ENCODE measurements at places on chromosomes 3 and 15.
A peak's percentile ranks its signal among the peaks of the same experiment; 100 is the strongest.

DNA sequence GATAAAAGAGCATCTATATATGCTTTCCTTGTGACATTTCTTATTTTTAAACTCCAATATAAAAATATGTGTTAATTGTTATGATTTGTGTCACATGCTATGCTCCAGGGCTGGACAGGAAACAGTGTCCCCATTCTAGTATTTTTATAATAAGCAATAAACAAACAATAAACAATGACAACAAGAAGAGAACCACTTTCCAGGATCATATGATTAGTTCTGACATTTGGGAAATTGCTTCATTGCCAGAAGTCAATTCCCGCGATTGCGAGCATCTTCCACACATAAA lies 260.9 kb downstream of the FHIT start:
- no peak for DNase-seq

GRCh38 chr3:131485119-131485518 lies 17.7 kb downstream of the MRPL3 start:
- DNase-seq = no peak

DNA sequence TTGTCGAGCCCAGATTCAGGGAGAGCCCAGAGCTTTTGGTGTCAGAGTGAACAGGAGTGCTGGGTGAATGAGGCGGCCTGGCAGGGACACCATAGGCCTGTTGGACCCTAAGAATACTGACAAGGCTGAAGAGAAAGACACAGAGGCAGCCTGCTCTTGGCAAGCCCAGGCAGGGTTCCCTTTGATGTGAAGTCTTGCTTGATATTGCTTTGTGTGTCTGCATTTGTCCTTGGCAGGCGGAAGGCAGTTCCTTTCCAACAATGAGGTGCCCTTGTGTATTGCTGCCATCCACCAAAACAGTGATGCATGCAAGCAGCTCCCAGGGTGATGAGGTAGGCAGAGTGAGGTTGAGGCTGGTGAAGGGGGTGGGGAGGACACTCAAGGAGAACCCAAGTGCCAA lies 152.7 kb upstream of the TSC22D2 start:
- DNase-seq = no peak

- no peak for DNase-seq
These were observed 8.3 kb downstream of the BDH1 start for GRCh38 chr3:197547306-197548011.

DNA sequence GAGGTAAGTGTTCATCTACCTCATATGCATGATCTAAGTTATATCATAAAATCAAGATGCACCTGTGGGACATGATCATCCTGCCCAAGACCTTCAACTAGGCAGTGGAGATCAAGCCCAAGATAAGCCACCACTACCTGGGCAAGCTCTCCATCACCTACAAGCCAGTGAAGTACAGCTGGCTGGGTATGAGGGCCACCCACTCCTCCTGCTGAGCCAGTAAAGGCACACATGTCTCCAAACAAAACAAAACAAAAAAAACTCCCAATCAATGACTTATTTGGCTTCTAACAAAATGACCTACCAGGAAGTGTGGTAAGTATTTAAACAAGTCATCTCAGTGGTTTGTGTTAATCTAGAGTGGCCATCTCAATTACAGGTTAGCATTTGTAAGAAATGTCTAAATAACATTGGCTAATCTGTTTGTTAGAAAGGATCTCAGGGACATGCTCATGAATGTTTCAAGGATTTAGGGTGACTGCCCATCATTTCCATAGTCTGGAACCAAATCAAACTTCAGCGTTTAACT lies 3.1 kb downstream of the PAQR9 start:
- no peak for DNase-seq

DNA sequence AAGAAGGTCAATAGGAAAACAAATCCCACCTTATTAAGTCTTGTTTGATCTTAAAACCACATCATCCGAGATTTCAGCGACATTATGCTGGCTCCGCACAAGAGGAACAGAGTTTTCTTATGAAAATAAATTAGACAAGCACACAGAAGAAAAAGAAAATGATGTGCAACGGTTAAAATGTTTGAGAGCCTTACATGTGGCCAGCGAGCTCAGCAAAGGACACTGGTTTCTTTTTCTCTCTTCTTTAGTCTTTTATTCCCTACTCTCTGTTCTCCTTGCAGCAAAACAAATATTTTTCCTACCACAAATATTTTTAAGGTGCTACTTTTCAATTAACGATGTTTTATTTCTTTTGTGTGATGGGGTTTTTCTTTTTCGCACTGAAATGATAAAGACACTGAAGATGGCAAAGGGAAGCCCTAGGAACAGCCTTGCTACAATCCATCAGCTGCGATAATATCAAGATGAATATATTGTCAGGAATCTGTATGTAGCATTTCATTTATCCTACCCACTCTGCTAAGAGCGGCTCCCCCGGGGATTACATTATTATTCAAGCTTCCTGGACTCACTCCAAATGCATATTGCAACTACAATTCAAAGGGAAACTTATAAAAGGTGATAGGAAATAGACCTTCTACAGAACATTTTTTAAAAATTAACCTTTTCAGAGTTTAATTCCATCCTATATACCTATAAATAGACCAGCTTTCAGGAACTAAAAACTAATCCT lies 72.9 kb downstream of the ANXA2 start:
- no peak for DNase-seq

GRCh38 chr3:158148218-158148617 lies 38.3 kb downstream of the RSRC1 start:
- no peak for DNase-seq

DNA sequence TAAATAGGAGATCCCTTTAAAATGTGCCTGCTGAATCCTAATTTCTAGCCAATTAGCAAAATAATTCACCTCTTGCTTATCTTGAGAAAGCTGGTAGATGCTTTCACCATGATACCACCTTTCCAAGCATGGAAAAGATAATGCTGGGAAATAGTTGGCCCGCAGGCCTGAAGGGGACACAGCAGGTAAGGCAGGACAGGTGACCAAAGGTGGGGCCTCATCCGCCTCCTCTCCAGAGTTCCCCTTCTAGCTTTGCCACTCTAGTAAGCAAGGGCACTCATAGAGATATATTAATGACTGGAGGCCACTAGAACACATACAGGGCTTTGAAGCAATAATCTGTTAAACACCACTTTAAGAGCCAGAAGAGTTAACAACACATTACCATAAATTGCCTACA lies 45.5 kb downstream of the SATB1 start:
- DNase-seq = no peak

GRCh38 chr3:27043328-27043955 lies 325.7 kb downstream of the NEK10 start:
- no peak for DNase-seq

- no peak for DNase-seq
These were observed 41.8 kb upstream of the ST6GAL1 start for GRCh38 chr3:186888569-186888968.

GRCh38 chr3:124234852-124235252 lies 242.9 kb upstream of the ROPN1 start:
- no peak for DNase-seq

GRCh38 chr3:160184655-160185054 lies 40.6 kb upstream of the C3orf80 start:
- DNase-seq = no peak

DNA sequence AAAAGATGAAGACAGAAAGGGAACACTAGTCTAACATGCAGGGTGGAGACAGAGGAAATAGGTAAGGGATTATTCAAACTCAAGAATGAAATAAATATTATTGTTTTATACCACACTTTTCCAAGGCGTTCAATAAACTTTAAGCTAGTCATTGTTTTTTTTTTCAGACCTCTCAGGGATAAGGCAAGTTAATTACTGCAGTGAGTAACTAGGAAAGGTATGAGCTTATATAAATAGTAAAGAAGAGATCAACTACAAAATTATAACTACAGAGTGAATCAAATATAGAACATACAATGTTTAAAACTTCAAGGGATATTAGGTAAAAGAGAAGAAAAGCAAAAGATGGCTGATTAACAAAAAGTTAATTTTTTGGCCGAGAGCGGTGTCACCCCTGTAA lies 31.5 kb upstream of the XXYLT1 start:
- no peak for DNase-seq

GRCh38 chr3:57575966-57576626 lies 20.0 kb downstream of the PDE12 start:
- no peak for DNase-seq

DNA sequence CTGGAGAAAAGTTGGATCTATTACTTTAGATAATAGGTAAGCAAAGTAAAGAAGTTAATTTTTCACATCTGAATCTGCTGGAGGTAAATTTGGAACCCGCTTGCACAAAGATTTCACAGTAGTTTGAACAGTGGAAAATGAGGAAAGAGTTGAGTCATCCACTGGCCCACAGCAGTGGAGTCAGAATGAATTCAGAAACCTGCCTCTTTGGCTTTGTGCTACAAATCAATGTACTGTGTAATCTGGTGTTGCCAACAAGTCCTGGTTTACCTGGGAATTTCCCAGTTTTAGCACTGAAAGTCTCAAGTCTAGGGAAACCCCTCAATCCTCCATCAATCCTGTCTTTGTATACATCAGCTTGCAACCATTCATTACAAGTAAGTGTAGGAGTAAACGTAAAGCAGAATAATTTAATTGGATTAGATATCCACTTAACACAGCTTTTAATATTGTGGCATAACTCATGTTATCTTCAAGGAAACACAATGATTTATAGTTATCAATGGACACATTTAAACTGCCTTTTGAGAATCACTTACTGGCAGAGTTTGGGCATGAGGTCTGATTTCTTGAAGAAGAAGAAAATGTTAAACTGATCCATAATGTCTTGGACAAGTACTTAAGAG lies 100.6 kb downstream of the DCLK3 start:
- DNase-seq = no peak

DNA sequence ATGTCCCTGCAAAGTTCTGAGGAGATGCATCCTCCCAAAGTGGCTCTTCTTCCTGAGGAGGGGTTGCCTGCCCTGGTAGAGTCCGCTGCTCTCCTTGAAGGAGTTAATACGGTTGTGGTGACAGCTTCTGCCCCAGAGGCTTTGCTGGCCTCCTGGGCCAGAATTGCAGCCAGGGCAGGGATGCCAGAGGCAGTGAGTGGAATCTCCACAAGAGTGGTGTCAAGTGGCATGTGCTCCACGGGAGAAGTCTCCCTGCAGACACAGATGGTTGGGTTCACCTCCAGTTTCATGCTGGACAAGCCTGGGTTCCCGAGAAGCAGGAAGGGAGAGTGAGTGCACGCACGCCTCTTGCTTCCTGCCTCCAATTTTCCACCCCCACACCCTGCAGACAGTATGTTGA lies 105.5 kb downstream of the SLC25A26 start:
- no peak for DNase-seq

- no peak for DNase-seq
These were observed 145.1 kb downstream of the MAGI1 start for GRCh38 chr3:65893631-65894030.

DNA sequence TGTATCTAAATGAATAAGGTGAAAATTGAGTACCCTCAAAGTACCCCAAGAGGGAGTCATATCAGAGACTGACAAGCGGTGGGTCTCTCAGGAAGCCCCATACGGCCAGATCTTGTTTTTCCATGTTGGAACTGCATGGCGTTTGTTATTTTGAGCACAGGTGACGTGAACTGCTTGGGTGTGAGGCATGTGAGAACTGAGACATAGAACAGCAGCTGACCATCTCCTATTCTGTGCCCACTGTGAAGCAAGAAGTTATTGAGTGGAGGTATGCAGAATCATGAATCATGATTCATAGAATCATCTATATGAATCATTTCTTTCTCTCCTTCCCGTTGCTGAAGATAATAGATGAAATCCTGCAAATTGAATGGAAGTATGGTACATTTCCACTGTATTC lies 4.6 kb downstream of the VPS8 start:
- DNase-seq = no peak

DNA sequence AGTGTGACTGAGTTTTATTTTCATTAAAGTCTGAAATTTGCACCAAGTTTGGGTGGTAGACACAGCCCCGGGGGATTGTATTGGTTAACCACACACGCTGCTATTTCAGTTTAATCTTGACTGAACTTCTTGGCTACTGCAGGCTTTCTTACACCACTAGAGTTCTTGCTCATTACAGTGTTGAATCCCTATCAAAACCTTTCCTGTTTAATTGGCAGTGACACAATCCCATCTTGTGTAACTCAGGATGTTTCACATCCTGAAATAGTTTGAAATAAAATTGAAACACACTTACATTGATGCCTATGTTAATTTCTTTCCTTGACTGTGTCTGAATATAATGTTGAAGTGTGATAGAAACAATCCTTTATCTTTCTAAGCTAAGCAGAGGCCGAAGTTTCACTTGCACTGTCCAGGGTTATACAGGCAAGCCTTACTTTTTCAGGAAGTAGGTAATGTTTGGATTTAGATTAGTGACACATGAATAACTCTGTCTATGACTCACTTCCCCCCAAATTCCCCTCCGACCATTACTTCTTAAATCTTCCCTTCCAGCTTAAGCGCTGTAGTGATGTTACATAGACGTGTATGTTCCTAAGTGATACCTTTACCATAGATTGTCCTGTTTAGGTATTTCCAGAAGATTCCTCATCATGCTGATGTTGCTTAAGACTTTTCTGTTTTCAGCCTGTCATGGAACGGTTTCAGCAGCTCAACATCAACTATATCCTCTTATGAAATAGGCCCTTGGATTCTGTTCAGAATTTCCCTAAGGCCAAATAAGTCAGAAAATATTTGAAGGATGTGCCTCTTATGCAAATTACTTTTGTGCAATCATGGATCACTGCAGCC lies 16.8 kb downstream of the ATG7 start:
- peak; percentile 58 for DNase-seq
